Stimulated activated CD8-positive, alpha-beta memory T cell treated with anti-CD3 and anti-CD28 coated beads, Interleukin-15, amount 100 ng/mL, for 24 hours (primary cell): ENCODE measurements at places on chromosomes 12 and 14.

GRCh38 chr14:80059041-80059440, 152.3 kb downstream of the DIO2 start:
- no peak for DNase-seq

DNA sequence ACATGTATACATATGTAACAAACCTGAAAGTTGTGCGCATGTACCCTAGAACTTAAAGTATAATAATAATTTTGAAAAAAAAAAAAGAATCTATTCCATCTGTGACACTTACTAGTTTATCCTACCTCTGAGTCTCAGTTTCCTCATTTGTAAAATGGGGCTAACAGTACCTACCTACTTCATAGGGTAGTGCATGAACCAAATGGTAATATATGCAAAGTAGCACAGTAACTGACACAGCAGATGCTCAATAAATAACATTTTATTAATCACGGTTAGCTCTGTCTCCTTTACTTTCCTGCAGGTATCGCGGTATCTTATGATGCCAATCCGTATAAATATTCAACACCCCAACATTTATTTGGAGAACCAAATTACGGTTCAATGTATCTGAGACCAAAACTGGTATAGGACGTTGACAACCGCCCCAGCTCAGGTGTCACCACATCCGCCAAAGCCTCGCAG, 703 bp downstream of the TMED10 start:
- no peak for DNase-seq

GRCh38 chr14:78005325-78005724, 164.8 kb upstream of the NRXN3 start:
- no peak for DNase-seq

DNA sequence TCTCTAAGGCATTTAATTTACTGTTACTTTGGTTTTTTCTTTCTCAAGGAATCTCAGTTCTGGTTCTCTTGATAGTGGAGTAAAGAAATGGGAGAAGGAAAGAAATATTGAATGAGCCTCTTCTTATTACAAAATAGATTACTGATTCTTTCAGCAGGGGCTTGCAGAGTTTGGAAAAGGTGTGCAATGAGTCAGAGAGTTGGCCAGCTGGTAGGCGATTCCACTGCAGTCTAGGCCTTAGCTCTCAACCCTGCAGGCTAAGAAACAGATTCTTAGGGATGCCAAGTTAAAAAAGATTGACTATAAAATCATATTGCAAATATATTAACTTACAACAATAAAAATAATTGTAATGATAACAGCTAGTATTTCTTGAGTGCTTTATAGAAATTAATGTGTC, 25.8 kb downstream of the NR1H4 start:
- DNase-seq, result no peak

GRCh38 chr14:57174466-57174865, 94.2 kb downstream of the EXOC5 start:
- DNase-seq, result no peak

DNA sequence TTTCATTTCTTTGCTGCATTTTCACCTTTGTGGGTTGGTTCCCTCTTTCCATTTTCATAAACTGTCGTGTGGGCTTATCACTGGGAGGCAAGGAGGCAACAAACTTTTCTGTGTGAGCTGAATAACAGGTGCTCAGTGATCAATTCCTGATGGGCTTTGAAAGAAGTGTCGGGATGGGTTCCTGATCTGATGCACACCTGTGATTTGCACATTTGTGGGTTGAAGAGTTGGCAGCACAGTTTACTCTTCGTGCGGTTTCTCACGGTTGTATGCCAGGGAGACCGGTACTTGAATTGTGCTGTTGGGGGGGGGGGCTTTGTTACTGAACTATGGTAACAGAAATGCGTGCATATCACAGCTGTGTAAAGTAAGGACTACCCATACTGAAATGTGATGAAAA, 16.0 kb upstream of the ASPG start:
- no peak for DNase-seq

DNA sequence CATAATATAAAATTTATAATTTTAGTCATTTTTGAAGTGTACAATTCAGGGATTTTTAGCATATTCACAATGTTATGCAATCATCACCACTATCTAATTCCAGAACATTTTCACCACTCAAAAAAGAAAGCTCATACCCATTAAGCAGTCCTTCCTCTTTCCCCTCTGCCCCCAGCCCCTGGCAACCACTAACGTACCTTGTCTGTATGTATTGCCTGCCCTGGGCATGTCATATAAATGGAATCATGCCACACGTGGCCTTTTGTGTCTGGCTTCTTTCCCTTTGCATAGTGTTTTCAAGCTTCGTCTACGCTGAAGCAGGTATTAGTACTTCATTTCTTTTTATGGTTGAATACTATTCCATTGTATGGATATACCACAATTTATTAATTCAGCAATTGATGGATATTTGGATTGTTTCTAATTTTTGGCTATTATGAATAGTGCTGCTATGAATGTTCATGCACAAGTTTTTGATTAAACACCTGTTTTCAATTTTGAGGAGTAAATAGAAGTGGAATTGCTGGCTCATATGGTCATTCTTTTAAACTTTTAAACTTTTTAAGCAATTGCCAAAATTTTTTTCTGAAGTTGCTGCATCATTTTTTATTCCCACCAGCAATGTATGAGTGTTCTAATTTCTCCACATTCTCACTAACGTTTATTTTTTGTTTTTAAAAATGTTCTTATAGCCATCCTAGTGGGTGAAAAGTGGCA, 1.6 kb upstream of the SSTR1 start:
- no peak for DNase-seq

- no peak for DNase-seq
Measured at GRCh38 chr12:98085046-98085755, 430.2 kb upstream of the TMPO start.

- no peak for DNase-seq
Measured at GRCh38 chr12:96143392-96143791, 50.8 kb upstream of the ELK3 start.

- DNase-seq, result no peak
Measured at GRCh38 chr14:75318353-75318752, 39.7 kb downstream of the FOS start.

DNA sequence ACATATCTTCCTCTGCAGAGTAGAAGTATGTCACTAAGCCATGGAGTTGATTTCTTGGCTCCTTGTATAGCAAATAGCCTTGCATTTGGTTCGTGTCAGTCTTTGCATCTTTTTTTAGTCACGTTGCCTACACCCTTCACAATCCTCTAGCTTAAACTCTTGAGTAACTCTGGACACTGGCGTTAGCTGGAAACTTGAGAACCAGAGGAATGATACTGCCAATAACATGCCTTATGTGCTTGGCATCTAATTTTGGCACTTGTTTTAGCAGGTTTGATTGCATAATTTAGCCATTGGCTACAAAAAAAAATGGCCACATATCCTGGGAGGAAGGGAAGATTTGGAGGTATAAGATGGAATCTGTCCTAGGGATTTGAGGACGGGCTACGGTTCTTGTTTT, 136.2 kb downstream of the ETV6 start:
- no peak for DNase-seq

DNA sequence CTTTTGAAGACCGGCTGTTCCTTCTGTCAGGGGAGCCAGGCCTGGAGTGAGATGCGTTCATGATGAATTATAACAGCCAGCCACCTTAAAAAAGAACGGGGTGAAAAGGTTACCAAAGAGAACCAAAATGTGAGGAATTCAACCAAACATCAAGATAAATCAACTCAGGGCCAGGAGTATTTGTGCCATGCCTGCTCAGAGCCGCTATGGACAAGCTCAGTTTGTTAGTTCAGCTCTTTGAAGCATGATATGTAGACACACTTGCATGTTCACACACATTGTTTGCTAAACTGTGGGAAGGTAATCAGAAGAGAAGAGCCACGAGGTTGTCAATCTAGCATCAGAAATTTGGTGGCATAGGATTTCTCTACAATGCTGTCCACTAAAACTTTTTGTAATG, 367.4 kb upstream of the TBX3 start:
- DNase-seq, result no peak

GRCh38 chr14:95495538-95496025, 20.9 kb downstream of the SYNE3 start:
- no peak for DNase-seq

GRCh38 chr12:84605983-84606382, 306.6 kb downstream of the SLC6A15 start:
- DNase-seq, result no peak

DNA sequence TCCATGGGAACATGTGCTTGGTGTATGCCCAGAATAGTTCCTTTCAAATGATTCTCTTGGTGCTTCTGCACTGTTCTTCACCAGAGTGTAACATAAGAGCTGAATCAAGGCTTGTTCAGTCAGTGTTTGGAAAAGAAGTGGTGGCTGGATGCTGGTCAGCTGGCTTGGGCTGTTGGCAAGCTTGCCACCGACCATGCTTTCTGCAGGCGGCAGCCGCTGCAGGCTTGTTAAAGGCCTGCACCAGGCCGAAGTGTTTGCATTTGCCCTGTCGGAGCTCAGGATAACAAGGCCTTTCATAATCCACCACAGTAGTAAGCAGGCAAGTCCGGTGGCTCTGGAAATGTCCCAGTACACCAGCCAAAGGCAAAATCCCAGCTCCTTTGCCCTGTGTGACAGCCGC, 26.9 kb downstream of the DAAM1 start:
- DNase-seq, result no peak

DNA sequence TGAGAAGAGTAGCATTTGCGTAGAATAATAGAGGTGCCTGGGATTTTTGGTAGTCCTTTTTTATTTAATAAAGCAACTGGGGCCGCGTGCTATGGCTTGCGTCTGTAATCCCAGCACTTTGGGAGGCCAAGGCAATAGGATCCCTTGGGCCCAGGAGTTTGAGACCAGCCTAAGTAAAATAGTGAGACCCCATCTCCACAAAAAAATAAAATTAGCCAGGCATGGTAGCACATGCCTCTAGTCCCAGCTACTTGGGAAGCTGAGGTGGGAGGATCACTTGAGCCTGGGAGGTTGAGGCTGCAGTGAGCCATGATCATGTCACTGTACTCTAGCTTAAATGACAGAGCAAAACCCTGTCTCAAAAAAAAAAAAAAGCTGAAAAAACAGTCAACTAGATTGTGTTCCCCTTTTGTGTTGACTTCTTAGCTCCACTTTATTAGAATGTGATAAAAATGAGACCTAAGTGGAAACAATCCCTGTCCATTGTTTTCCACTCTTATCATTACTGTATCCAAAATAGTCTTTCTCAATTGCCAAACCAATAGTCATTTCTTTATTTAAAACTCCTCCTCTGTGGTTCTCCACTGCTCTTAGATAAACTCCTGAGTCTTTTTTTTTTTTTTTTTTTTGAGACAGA, 7.4 kb downstream of the PRKCH start:
- no peak for DNase-seq

DNA sequence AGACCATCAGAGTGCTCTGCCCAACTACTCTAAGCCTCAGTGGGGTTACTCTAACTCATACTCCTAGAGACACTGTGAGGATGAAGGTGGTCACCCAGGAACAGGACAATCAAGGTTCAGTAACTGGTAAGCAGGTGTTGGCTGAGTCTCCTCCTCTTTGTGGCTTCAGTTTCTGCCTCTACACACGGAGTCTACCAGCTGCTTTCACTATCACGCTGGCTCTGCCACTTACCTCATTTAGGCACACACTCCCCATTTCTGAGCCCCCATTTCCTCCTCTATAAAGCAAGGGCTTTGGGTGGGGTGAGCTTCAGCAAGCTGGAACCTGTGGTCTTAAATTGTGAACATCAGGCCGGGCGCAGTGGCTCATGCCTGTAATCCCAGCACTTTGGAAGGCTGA, 7.3 kb upstream of the TCHP start:
- DNase-seq, result no peak

- DNase-seq, result no peak
Measured at GRCh38 chr14:101353422-101353821, 207.9 kb upstream of the DIO3 start.

- DNase-seq, result no peak
Measured at GRCh38 chr12:83161456-83161855, 474.8 kb downstream of the TMTC2 start.

DNA sequence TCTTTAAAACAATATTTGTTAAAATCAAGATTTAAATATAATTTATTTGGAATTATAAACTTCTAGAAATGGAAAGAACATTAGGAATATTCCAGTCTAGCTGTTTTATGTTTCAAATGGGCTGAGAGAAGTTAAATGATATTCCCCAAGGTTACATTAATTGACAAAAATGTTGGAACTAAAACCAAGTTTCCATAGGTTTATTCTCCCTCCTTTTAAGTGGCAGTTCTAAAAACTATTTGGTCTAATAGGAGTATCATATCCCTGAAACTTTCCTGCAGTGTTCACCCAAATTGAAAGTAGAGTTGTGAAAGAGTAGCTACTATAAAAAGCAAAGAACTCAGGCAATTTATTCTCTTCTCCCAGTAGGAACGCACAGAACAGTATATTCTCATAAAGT, 1185.5 kb downstream of the LRFN5 start:
- no peak for DNase-seq

DNA sequence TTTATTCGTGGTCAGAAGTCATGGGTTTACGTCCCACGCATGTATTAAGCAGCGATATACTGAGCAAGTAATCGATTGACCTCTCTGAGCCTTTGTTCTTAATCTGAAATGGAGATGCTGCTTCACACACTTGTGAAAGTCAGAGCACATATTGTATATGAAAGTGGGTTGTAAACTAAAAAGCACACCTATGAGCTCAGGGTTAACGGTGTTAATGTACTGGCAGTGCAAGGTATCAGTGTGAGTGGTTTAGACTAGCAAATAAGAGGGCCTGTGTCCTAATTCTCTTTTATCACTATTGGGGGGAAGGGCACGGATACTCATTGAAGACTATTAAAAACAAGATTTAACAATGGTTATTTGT, 676 bp downstream of the MRPL42 start:
- no peak for DNase-seq

- no peak for DNase-seq
Measured at GRCh38 chr14:20782280-20782890, 1.3 kb downstream of the RNASE6 start.

- no peak for DNase-seq
Measured at GRCh38 chr14:45284802-45285201, 31.8 kb upstream of the MIS18BP1 start.
